ENCODE measurements at places on chromosomes 7 and 10. TPM values are rescaled to one million over a fixed set of nuclear protein-coding genes. Genes with fewer than 3 reads are reported as not detected.

- no peak for DNase-seq
Observed at GRCh38 chr7:113548137-113548536, 370.7 kb downstream of the PPP1R3A start.

- DNase-seq = no peak
Observed at GRCh38 chr10:24873281-24873683, 79.1 kb downstream of the PRTFDC1 start.

DNA sequence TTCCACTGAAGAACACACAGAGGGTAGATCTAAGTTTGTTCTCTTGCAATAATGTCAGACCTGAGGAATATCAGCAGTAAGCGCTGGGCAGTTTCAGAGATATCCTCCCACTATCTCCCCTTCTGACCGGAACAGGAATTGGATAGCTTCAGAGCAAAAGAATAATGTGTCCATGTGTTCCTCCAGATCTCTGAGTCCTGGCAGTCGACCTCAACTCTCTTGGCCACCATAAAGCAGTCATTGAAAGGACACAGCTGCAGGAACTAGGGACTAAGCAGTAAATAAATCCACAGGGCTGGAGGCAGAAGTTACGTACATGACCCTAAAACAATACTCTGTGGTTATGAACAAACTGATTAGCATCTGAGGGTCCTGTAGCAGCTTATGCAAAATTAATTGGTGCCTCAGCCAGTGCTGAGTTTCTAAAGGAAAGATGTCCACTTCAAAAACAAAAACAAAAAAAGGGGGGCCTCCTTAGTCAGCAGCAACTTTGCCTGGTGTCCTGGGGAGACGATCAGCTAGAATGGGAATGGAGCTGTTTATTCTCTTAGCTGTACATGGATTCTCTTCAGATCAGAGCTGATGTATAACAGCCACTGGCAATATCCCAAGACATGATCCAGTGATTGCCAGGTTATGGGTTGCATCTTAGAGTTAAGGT, 6.4 kb upstream of the PRTFDC1 start:
- DNase-seq = no peak

GRCh38 chr7:34747176-34747781, 89.3 kb downstream of the NPSR1 start:
- no peak for DNase-seq

- peak; percentile 23 for DNase-seq
Observed at GRCh38 chr7:20651960-20652544, 36.6 kb downstream of the ABCB5 start.

GRCh38 chr10:14487488-14487883, 156.8 kb upstream of the FRMD4A start:
- DNase-seq = no peak

GRCh38 chr7:1432411-1433082, 26.7 kb downstream of the MICALL2 start:
- DNase-seq = peak; percentile 90

- no peak for DNase-seq
Observed at GRCh38 chr10:64070241-64070640, 549.0 kb downstream of the REEP3 start.

DNA sequence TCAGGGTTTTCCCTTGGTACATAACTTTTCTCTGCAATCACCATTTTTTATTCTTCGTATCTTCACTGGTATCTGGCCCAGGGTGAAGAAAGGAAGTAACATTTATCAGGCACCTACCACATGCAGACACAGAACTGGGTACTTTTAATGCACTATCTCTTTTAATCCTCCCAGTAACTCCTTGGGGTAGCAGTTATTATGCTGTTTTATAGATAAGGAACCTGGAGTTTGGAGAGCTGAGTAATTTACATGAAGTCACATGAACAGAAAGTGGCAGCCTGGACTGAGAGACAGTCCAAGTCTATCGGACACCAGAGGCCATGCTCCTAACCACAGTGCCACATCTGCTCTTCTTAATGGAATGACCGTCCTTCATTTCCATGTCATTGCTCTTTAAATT, 117.1 kb upstream of the PODXL start:
- DNase-seq = no peak

- DNase-seq = no peak
Observed at GRCh38 chr7:8056439-8056838, 87.8 kb downstream of the GLCCI1 start.

DNA sequence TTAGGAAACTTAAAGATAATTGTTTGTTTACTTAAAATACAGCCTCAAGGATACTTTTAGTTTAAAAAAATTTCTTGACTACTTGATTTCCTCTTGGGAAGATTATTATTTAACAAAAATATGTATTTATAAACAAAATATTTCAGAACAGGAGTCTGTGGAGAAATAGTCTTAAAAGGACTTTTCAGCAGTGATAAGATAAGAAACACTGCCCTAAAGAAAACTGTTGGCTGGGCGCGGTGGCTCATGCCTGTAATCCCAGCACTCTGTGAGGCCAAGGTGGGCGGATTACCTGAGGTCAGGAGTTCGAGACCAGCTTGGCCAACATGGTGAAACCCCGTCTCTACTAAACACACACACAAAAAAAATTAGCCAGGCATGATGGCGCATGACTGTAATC, 22.6 kb upstream of the HERPUD2 start:
- no peak for DNase-seq

DNA sequence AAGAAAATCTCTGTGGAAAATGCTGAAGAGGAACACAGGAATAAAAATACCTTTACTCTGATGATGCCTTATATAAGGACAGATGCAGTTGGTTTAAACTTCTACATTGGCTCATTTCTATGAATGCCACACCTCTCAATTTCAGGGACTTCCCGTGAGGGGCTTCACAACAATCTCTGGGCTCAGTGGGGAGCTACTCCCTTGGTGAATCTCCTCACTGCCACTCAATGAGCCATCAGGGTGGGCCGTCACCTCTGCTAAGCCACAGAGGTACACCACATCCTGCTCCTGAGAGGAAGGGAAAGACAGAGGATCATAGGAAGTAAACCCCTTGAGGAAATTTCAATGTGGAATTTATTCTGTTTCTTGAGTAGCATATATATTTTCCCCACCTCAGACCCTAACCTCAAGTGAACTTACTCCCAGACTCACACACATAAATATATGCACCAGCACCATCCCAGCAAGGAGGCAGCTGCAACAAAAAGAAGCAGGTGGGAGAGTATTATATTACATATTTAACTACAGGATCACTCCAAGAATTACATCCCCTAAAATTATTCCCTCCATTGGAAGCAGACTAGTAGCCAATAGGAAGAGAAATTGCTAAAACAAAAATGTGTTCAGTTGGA, 63.3 kb upstream of the PRSS1 start:
- no peak for DNase-seq

- DNase-seq = no peak
Observed at GRCh38 chr10:116741391-116742351, 695 bp downstream of the HSPA12A start.

DNA sequence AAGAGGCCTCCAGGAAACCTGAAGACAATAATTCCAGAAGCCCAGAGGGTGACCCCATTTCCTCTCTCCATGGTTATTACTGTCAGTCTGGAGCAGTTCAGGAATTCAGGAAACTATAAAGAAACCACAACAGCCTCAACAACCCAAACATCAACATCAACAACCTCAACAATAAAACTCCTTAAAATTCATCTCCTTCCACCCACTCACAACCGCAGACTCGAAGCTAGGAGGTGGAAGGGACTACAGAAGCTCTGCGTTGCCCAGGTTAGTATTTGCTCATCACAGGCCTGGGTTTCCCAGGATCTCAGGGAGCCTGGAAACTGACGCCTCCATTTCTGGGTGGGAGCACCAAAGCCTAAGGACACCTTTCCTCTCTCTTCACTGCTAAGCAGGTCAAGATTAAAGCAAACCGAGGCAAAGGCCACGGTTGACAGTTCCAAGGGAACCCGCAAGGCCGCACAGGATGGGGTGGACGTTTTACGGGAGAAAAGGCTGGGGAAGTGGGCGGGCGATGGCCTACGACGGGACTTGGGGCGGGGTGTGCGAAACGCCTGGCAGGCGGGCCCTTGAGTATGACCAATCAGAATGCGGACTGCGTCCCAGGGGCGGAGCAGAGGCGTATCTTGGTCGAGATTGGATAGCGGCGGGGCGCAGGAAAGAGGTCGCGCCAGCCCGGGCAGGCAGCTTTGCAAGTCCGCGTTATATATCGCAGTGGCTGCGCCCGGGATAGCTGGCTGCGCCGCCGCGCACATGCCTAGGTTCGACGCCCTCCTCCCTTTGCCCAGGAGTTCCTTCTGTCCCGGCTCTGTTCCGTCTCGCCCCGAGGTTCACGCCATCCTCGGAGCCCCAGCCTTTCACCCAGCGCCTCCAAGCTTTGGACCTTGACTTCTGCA, at the start of gene ELOVL3:
Gene ELOVL3 (plus strand): TSS at position 654 of the 896 bp plus-strand sequence. CDS start 250 bp downstream, outside the sequence.
- DNase-seq = peak; percentile 85

GRCh38 chr7:52670608-52671225, 364.7 kb upstream of the POM121L12 start:
- DNase-seq = no peak

Gene MRC1
- total RNA-seq = not detected

Gene PRKG1
- 0.21 TPM for total RNA-seq

Gene AGBL3
- 5.4 TPM for total RNA-seq
